Chondrocyte (in vitro differentiated cells): ENCODE measurements at places on chromosomes 13 and 19.

DNA sequence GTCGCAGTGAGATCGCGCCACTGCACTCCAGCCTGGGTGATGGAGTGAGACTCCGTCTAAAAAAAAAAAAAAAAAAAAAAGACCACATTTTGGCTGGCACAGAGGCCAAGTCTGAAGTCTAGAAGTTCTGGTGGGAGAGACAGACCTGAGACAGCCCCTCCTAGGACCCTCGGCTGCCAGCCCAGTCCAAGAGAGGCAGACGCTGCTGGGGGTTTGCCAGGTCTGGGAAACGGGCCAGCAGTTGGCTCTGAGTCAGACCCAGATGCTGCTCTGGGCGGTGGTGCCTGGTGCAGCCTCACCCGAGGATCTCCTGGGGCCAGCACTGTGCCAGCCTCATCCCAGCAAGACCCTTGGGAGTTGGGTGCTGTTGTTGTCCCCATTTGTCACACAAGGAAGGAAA, 5.8 kb downstream of the FCHO1 start:
- DNase-seq = no peak

- DNase-seq = no peak
Measured at GRCh38 chr13:100330662-100331061, 241.8 kb downstream of the PCCA start.

DNA sequence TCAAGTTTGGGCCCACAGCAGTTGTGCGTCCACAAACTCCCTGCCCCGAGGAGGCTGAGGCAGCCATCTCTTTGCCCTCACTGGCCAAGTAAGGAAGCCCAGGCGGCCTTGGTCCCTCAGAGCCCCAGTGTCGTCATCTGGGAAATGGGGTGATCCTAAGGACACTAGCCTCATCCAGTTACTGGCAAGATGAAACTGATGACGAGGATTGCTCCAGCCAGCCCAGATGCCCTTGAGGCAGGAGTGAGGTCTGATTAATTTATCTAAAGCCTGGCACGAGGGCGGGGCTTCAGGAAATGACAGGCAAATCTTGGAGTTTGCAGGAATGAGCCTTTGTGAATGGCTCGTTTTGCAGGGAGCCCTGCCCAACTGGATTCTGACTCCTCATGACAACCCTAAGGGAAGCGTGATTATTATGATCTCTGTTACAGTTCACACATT, 5.6 kb downstream of the LIPE start:
- DNase-seq = no peak

- no peak for DNase-seq
Measured at GRCh38 chr13:24661713-24662112, 18.5 kb upstream of the ATP12A start.

- DNase-seq = no peak
Measured at GRCh38 chr19:48501494-48502349, 9.9 kb downstream of the LMTK3 start.

GRCh38 chr13:110269509-110270185, 37.3 kb downstream of the COL4A1 start:
- no peak for DNase-seq

GRCh38 chr13:36072152-36072935, 58.8 kb downstream of the DCLK1 start:
- DNase-seq = no peak

- DNase-seq = no peak
Measured at GRCh38 chr19:42422901-42423461, 4.2 kb downstream of the LIPE start.

DNA sequence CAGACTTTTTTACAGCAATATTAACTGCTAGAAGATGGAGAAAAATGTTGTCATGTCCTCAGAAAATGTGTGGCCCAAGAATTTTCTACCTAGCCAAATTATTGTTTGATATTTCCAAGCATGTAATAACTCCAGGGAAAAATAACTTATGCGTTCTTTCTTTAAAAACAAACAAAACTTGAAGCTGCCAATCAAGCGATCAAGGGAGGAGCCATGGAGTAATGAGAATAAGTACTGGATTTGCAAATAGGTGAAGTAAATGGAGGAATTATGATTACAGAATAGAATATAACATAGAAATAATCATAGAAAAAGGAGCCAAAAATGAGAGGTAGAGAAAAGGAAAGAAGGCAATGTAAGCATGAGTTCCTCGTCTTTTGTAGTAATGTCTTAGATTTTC, 225.3 kb downstream of the DLEU7 start:
- DNase-seq = no peak

DNA sequence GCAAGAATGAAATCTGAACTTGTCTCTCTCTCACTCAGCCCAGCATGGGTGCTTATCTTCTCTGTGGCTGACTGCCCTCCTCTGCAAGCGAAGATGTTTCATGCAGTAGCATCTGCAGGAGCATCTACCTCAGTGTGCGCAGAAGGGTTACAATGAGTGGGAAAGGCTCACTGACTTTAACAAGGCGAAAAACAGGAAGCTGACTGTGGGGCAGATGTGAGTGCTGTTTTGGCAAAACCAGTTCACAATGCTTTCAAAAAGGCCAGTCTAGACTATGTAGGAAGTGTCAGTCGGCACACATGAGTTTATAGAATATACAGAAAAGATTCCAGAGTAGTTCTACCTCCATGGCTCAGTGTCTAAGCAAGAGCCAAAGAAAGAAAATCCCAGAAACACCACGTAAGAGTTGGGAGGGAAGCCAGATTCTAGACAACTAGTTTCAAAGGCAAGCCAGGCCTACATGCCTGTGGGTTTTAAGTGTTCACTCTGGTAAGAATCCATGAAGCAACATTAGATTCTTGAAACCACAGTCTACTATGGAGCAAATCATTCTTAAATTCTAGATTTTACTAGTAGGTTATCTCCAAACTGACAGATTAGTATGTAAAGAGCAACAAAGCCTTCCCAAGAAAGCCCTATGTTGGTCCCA, 124.5 kb downstream of the ABCC4 start:
- DNase-seq = no peak

GRCh38 chr13:78085434-78086225, 167.0 kb upstream of the EDNRB start:
- DNase-seq = no peak

DNA sequence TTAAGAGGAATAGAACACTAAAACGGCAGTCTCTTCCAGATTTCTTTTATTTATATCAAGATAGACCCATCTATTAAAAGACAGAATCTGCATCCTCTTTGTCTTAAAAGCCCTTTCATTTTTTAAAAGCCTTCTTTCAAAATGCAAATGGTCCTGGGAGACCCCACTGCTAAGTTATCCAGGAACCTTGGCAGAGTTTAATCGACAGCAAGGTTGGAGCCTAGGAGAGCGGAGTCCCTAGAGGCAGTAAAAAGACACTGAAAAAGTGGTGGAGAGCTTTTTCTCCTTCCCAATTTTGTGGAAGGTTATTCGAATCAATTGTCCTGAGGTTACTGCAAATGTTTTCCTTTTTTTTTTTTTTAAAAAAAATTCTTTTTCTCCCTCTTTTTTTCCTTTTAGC, 294.7 kb downstream of the NALCN start:
- no peak for DNase-seq

DNA sequence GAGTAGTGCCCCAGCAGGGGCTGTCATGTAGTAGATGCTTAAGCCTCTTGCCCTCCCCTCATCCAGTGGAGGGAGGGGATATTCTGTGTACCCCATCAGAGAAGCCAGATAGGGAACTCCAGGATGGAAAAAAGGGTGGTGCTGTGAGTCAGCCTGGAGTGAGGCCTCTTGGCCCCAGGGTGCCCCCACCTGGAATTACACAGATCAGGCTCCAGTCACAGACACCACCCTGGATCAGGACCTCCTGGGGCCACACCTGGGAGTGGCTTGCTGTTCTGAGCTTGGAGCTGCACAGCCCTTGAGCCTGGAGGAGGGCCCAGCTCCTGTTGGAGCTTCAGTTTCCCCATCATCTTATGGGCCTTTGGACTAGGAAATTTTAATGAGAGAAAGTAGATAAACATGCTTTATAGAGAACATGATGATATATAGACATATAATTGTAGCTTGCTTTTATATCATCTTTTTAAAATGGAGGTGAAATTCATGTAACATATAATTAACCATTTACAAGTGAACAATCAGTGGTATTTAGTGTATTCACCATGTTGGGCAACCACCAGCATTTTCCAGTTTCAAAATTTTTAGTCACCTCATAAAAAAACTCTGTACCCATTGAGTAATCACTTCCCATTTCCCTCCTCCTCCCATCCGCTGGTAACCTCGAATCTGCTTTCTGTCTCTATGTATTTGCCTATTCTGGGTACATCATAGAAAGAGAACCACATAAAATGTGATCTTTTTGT, 24.6 kb downstream of the CYP4F22 start:
- no peak for DNase-seq

- no peak for DNase-seq
Measured at GRCh38 chr13:25673711-25674110, 301.9 kb downstream of the ATP8A2 start.

GRCh38 chr13:21686751-21687391, 16.0 kb downstream of the FGF9 start:
- DNase-seq = no peak

- peak; percentile 100 for DNase-seq
Measured at GRCh38 chr19:55670280-55671053, 4.6 kb upstream of the EPN1 start.

- DNase-seq = no peak
Measured at GRCh38 chr19:4413588-4413987, 11.1 kb downstream of the CHAF1A start.

DNA sequence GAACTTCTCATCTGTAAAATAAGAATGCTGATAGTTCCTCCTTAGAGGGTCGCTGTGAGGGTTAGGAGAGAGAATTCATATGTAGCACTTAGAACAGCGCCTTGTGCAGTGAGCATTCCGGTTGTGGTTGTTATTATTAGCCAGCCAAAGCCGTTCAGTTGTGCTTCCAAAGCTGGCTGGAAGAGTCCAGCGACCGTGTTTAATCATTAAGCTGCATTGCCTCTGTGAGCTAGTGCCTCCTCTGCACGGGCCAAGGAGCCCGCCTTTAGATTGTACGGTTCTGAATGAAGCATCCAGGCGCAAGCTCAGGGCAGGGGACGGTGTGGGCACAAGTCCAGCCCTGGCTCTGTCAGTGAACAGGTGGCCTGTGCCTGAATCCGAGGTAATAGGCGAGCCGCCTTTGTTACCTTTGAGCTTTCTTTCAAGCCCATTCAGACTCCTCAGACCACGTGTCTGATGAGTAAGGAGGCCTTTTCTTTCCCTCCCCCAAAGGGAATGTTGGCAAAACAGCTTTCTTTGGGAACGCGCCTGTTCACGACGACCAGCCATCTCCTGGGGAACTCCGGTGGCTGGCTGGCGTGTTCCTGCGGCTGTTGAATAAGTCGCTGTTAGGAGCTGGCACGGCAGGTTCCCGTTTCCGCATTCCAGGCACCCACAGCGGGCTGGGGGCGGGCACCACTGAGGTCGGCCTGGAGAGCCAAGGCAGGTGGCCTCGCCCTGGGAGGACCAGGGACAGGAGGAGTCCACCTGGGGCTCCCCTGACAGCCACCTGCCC, 25.1 kb downstream of the SIPA1L3 start:
- no peak for DNase-seq

- DNase-seq = no peak
Measured at GRCh38 chr13:109136873-109137272, 507.5 kb downstream of the MYO16 start.

DNA sequence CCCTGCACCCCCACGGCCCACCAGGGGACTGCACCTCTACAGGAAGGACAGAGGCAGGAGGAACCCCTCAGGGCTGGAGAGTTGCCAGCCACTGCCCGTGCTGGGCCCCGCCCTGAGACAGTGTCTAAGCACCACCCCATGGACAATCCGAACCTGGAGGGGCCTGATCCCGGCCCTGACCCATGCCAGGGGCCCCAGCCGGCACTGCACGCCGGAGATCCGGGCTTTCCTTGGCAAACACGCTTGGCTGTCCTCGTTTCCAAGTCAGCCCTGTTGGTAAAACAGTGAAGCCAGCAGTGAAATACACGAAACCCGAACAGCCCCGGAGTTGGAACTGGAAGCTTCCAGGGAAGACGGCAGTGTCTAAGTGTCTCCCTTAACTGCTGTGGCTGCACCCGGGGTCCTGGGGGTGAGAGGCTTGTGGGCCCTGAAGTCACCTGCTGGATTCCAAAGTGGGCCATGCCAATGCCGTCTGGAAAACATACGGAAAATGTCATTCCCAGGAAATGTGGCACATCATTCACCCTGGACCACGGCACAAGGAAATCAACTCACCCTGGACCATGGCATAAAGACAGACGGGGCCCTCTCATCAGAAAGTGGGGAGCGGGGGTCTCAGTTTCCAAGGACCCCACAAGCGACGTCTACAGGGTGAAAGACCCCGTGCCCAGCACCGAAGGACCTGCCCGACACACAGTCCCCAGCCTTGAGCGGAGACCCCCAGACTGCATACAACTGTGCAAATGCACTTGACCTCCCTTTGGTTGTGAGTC, 30.9 kb downstream of the RASA3 start:
- peak; percentile 84 for DNase-seq

DNA sequence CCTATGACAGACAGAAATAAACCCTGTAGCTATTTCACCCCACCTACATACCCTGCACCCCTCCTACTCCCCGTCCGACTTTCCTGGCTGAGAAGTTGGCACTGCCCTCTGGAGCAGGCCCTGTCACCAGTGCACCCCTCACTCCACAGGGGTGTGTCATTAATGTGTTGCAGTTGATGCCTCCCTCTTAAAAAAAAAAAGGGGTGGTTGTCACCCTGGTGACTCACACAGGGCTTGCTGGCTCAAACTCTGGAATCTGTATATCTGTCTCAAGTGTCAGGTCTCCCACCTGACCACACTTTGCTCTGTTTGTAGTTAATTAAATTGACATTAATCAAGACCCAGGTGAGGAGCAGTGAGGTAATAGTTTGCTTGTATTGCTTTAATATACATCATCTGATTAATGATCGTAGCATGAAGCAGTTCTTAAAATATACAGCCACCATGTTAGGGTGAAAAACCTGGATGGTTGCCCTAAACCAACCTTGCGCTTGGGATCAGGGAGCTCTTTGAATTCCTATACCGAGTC, 2.0 kb upstream of the GATAD2A start:
- no peak for DNase-seq
